NCI-H1436 treated with DMSO at 0.1 percent for 48 hours (cell line): ENCODE measurements at places on chromosomes 5 and 9.

DNA sequence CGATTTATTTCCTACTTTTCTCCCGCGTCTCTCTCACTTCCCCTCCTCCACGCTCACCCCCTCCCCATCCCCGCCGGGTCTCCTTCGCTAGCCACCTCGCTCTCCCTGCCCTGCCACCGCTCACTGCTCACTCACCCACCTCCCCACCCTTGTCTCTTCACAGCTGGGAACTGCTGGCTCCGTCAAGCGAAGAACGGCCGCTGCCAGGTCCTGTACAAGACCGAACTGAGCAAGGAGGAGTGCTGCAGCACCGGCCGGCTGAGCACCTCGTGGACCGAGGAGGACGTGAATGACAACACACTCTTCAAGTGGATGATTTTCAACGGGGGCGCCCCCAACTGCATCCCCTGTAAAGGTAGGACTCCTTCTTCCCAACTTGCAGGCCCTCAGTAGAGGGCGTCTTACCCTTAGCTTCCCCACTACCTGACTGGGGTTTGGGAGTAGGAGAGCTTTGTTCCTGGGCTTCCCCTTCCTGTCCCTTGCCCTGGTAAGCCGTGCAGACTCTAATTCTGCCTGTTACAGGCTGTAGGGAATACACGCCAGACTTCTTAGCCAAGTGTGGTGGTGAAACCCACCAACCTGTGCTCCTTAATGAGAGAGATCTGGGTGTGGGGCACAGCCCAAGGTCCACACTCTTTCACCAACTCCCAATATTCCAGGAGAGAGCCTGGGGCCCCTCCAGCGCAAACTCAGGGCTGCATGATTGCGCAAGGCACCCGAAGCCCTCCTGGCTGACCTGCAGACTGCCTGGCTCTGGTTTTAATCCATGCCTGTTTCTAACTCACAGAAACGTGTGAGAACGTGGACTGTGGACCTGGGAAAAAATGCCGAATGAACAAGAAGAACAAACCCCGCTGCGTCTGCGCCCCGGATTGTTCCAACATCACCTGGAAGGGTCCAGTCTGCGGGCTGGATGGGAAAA lies 2.5 kb downstream of the FST start:
- no peak for DNase-seq

DNA sequence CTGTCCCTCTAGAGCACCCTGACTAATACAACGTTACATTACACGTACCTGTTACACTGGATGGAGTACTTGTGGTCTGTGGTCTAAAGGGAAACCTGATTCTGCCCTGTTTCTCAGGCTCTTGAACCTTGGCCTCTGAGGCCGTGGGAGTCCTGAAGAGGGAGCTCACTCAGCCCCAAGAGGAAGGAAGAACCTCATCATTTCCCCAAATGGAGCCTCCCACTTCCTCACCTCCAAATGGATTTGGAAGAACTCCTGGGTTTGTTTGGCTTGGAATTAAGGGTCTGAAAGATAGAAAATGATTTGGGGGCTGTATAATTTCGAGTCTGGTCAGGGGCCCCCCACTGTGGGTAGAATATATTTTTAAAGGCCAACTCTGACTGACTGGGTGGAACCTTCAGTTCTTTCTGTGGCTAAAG lies 200.2 kb downstream of the SEMA6A start:
- DNase-seq = no peak

- DNase-seq = no peak
These were observed 89.9 kb upstream of the FBXW11 start for GRCh38 chr5:172096207-172096940.

DNA sequence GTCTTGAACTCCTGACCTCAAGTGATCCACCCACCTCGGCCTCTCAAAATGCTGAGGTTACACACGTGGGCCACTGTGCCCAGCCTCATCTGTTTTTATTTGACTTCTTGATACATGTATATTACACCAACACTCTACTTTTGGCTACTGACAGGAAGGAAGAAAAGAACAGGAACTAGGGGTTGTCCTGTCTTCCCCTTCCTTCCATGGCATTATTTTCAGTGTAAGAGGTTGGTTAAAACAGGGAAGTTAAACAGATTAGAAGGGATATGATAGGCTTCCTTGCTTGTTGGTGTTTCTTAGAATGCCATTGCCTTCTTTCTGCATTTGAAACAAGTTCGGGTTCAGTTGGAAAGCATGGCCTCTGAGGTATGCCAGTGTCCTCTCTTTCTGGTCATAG lies 312.8 kb downstream of the NDUFS4 start:
- no peak for DNase-seq

DNA sequence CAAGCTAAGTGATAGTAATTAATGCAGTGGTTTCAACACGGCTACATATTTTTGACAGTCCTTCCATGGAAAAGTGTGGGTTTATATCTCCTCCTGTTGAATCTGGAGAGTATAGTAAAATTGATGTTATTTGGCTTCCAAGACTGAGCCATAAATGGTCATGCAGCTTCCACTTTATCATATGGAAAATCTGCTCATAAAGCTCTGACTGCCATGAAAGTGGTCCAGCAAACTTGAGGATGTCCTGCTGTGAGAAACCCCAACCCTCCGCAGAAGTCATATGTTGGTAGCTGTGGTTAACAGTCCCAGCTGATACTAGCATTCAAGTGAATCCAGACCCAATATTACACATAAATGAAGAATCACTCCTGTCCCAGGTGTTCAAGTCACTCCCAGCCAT lies 378.3 kb downstream of the KCTD16 start:
- no peak for DNase-seq

GRCh38 chr9:100150214-100150613 lies 51.2 kb downstream of the INVS start:
- no peak for DNase-seq

DNA sequence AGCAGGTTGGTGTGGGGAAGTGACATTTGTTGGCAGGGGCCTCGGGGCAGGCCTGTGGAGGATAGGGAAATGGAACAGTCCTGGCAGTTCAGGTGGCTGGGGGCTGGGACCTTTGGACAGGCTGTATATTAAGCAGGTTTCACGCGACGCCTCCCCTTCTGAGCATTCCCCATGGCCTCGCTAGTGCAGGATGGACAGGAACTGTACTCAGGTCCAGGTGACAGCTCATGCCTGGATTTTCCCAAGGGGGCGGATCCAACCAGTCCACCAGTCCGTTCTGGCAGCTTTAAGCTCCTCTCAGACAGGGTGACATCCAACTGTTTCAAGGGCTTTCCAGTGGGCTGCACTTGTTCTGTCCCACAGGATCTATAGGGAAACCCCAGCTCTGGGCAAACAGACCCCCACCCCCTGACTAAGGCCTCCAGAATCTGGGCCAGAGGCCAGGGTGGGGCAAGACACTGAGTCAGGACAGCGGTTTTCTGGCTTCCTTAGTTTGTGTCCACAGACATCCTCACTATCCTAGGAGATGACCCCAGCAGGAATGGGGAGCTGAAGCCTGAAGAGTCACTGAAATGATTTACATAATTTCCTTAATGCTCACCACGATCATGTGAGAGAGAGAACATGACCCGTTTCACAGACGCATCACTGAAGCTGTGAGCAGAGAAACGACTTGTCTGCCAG lies 20.9 kb downstream of the CSF2 start:
- DNase-seq = no peak

DNA sequence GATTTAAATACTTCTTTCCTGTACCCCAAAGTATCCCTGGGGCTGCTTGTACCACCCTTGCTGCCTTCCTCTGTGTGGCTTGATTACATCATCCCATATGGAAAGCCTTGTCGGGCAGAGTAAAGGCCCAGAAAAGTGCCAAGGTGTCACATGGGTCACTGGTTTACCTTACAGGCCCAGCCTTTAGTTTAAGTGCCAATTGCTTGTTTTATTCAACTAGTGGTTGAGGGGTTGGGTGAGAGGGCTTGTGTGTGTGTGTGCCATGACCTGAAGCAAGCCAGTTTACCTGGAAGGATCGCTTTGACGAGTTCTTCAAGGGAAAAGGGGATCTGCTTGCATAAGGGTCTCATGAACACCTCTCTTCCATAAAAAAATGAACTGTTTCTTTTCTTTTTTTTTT lies 7.8 kb upstream of the HSPA9 start:
- DNase-seq = no peak

DNA sequence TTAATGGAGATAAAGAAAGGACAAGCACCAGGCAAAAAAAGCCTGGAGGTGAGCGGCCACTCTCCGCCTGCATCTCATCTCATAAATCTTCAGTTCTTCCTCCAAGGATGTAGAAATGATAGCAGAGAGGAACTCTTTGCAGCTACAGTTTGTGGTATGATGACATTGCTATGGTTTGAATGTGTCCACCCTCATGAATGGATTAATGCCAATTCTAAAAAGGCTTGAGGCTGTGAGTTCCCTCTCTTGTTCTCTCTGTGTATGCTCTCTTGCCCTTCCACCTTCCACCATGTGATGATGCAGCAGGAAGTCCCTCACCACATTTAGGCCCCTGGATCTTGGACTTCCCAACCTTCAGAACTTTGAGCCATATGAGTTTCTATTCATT lies 126.4 kb downstream of the SPOCK1 start:
- no peak for DNase-seq

DNA sequence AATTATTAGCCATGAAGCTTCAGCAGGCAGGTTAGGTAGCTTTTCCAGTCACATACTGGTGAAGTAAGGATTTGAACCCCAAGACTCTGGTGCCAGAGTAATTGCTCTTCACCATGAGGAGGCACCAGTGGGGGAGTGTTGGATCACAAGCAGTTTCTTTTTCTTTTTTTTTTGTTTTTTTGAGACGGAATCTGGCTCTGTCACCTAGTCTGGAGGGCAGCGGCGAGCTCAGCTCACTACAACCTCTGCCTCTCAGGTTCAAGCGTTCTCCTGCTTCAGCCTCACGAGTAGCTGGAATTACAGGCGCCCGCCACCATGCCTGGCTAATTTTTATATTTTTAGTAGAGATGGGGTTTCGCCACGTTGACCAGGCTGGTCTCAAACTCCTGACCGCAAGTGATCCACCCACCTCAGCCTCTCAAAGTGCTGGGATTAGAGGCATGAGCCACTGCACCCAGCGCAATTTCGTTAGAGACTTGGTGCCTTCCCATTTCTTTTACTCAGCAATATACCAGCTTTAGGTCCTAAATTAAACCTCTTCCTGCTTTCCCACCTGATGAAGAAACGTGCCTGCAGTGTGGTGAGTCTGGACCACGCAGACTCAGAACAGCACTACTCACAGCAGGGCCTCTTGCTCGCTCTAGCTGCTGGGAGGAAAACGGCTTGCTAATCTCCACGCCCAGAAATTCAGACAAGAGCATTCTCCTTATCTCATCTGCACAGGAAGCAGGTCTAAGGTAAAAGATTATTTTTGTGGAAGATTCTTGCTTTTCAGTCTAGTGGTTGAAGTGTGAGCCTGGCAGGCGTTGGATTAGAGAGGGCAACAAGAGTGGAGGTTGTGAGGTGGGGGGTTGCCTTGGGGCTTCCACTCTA lies at the start of gene S100Z:
Gene S100Z, plus strand, starts transcription at position 596 of the 873 bp plus-strand sequence. CDS start 25,346 bp downstream, outside the sequence.
- no peak for DNase-seq

GRCh38 chr5:135695656-135696313 lies 117.0 kb upstream of the CXCL14 start:
- DNase-seq = no peak

- no peak for DNase-seq
These were observed 114.6 kb upstream of the LRRTM2 start for GRCh38 chr5:138989720-138990119.

DNA sequence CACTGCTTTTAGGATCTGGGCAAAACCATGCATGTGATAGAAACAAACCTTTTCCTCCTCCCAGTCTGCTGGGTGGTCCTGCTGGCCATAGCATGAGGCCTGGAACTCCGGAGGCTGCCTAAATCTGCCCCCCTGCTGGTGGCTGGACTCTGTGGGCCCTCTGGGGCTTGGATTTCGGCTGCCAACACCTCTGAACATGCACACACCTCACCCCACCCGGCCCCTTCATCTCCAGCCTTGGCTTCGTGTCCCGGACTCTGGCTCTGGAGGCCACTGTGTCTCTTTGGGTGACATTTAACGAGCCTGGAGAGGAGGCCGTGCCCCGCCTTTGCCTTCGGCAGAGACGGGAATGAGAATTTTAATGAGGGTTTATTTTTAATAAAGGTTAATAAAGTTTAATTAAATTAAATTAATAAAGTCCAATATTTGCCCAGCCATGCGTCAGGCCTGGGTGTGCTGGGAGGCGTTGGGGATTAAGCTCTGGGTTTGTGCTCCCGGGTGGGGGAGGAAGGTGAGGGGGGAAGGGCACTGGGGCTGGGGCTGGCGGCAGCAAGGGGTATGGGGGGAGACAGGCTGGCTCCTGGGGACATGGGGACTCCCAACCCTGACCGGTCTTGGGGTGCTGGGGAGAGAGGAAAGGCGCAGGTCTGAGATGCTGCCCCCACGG lies 251.8 kb downstream of the PBX3 start:
- DNase-seq = no peak

- DNase-seq = no peak
These were observed 2.7 kb upstream of the IL12B start for GRCh38 chr5:159332800-159333544.

GRCh38 chr5:79133657-79134451 lies 22.2 kb downstream of the BHMT start:
- no peak for DNase-seq

- DNase-seq = no peak
These were observed 5.8 kb downstream of the TYRP1 start for GRCh38 chr9:12698986-12699385.

GRCh38 chr5:66848749-66849641 lies 252.8 kb downstream of the MAST4 start:
- DNase-seq = no peak

GRCh38 chr5:154534457-154535050 lies 56.5 kb upstream of the HAND1 start:
- DNase-seq = no peak

GRCh38 chr9:16282216-16282615 lies 588.3 kb downstream of the BNC2 start:
- DNase-seq = no peak

- DNase-seq = no peak
These were observed 154.3 kb downstream of the DENND1A start for GRCh38 chr9:123775289-123776284.

DNA sequence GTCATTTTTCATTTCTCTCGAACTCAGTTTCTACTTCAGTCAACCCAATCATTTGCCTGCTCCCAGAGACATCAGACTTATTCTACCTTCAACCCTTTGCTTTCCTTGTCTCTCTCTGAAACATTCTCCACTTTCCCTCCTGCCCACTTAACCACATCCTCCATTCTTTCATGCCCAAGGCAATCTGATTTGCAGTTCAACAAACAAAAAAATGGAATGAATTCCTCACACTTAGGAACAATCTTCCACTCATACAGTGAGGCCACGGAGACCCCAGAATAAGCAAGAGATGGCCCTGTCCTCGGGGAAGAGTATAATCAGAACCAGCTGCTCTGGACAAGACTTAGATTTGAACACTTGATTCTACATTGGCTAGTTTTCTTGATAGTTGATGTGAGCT lies 180.5 kb downstream of the RFK start:
- DNase-seq = no peak

DNA sequence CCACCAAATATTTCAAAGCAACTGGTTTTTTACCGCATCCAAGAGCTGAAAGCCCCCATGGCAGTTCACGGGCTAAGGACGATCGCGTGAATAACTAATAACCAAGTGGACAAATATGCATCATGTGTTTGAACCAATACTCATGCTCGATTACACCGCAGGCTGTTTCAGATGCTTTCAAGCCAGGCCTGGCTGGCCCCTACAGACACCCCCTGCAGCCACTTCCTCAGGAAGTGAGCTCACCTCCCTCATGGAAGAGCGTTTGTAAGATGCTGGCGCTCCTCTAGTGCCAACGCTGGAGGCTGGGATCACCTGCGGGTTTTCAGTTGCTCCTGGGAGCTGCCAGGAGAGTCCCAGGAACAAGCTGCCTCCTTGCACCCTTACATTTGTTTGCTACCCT lies 53.9 kb upstream of the PTCH1 start:
- no peak for DNase-seq
